ENCODE measurements at places on chromosomes 2 and 18.

- ATAC-seq, result no peak
These were observed 2798.0 kb upstream of the TEKT4 start for GRCh38 chr2:92073036-92073814.

DNA sequence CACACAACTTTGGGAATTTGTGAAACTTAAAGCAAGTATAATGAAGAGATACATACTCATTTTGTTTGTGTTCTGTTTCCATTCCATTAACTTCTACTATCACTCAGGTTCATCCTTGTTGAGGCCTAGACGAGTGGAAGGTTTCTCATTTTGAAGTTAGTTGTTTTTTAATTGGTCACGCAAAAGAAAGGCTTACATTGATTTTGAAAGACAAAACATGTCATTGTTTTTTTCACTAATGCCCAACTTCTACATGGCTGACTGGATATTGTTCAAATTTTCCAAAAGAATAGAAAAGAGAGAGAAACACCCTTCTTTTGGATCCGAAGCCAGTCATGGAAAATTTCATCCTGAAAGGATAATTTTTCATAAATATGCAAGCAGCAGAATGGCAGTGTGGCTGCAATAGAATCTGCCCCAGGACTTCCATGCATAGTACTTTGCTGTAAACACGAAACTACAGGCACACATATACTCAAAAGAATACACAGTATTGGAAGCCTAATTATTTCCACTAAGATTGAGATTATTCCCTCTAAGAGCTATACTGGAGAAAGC, 27.4 kb downstream of the PRKCE start:
- no peak for ATAC-seq

GRCh38 chr18:58364876-58365528, 263.9 kb downstream of the ALPK2 start:
- ATAC-seq, result no peak

GRCh38 chr2:226664140-226664539, 135.5 kb downstream of the IRS1 start:
- no peak for ATAC-seq

- ATAC-seq, result no peak
These were observed 228.9 kb upstream of the SPOPL start for GRCh38 chr2:138272524-138273195.

- ATAC-seq, result no peak
These were observed 367.8 kb upstream of the HS6ST1 start for GRCh38 chr2:128686497-128686859.

DNA sequence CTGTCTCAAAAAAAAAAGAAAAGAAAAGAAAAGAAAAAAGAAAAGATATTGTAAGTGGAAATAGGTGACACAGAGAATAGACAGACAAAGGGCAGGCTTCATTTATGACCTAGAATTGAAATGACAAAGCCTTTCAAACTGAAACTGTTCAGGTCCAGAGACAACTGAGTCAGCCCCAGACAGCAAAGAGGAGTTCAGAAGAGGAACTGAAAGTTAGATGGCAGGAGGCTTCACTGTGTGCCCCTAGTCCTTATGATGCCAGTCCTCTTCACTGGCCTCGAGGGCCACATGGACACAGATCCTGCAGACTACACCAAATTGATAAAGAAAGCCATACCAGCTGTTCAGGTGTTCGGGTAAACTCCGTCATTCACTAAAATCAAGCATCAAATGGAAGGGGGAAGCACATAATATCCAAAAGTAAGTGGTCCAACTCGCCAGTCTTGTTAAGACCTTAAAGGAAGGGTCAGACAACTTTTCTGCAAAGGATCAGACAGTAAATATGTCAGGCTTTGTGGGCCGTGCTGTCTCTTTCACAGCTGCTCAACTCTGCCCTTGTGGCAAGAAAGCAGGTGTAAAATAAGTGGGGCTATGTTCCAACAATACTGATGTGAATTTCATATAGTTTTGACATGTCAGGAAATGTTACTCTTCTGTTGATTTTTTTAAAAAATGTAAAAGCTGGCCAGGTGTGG, 231.9 kb upstream of the MGAT5 start:
- ATAC-seq, result no peak

DNA sequence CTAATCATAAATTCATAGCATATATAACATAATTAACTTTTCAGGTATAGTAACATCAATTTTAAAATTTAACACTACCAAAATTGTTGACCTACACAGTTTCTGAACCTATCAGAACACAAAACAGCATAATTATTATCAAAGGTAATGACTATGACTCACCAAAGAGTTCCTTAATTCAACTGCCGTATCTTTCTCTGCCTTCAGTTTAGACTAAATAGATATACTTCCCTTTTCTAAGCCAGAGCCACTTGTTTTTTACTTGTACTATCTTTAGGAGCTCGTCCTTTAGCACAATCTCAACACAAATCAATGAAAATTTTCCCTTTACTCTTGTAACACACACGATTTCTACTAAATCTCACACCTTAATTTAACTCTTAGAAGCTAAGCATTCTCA, 54.4 kb downstream of the CCDC88A start:
- ATAC-seq, result no peak

DNA sequence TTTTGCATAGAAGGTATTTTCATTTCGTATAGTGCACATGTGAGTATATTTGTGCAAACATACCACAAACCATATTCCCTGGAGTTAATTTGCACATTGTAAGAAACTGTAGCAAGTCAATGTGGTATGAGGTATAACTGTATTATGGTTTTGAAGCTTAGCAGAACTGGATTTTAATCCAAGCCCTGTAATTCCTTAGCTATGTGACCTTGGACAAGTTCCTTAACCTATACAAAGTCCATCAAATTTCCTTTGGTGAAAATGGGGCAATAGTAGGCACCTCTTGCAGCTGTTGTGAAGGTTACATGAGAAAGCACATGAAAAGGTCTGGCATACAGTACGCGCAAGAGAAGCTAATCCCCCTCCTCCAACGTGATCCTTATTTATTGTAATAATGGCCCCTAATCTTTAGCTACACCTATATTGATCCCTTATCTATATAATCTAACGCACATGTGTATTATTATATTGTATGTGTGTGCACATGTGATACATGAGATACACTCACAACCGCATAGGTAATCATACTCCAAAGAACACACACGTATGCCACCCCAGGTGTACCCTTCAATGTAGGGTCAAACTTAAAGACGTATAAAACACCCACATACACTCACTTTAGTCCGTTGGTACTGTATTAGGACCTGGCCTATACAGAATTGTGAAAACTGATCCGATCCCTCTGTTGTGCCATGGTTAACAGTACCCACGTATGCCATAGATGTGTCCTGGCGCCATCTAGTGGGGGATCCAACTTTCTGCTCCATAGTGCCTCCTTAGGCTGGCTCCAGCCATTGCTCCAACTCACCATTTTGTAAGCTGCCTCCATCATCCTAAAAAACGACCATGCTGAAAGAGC, 402.9 kb upstream of the SLC14A2 start:
- ATAC-seq, result peak; percentile 80

DNA sequence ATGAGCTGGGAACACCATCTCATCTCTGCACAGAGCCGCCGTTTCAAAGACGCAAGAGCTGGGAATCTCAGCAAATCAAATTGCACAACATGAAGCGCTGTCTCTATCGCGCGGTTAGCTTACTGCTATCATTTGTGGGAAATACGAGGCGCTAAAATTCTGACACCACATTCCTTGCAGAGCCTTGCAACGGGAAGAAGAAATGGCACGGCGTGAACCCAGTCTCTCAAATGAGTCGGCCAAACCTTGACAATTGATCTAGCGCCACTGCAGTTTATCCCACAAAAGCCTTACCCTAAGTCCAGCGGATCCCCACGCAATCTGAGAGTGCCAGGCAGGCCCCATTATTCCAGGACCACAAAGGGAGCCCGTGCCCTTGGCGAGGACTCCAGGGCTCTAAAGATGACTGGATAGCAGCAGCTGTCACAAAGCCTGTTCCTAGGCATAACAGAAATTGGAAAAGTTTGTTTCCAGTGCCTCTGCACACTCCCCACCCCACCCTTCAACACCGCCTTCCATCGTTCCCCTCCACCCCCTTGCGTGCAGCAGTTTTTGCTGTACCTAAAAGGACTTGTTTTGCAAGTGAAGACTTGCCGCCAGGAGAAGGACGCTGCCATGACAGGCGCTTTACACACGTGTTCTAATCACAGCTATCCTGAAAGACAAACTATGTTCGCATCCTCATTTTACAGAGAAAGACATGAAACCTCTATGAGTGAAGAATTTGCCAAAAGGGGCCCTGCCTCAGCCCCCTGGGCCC, 252.4 kb downstream of the EIPR1 start:
- ATAC-seq, result no peak
